Astrocyte (in vitro differentiated cells and primary cell): ENCODE measurements at places on chromosomes 1 and 21.

- DNase-seq, result no peak
Observed at GRCh38 chr1:11752359-11753088, 9.5 kb upstream of the C1orf167 start.

- DNase-seq, result peak; percentile 35
Observed at GRCh38 chr1:167821969-167822685, 91.8 kb downstream of the ADCY10 start.

DNA sequence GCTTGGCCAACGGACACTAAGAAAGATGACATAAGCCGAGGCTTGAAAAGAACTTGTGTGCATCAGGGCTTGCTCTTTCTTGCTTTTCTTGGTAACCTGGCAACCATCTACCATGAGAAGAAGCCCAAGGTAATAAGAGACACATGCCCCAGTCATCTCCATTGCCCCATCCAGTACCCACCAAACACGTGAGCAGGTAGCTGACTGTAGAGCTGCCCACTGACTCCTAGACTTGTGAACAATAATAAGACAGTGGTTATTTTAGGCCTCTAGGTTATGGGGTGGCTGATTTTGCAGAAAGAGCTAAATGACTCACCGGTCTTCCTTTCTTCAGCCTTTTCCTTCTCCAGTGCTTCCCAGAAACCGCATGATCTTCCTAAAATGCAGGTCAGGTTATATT lies 105.0 kb upstream of the JUN start:
- no peak for DNase-seq

DNA sequence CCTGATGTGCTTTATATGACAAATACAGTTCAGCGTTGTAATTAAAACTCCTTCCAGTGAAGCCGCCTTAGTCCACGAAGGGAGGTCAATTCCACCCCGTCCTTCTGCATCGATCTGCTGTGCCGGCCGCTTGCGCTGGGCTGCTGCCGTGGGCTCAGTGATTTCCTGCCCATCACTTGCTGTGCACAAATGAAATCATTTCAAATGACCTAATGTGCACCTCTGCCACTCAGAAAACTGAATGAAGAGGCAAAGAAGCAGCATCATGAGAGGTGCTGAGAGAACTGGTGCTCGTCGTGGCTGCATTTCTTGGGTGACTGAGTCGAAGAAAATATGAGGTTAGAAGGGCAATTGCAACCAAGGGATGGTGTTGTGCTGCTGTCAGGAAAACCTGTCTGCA lies 144.3 kb upstream of the SYT6 start:
- no peak for DNase-seq

DNA sequence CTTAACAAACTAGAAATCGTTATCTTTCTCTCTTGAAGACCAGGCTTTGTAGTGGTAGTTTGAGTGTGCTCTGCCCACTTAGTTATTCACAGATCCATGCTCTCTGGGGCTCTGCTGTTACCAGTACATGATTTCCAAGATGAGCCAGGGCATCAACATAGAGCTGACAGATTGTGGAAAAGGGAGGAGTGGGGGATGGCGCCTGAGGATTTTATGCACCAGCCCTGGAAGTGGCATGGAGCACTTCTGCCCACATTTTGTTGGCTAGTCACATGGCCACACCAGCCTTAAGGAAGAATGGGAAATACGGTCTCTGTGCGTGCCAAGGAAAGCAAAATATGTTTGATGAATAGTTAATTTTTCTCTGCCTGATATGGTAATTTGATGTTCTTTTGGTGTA lies 18.2 kb downstream of the TSNAX start:
- no peak for DNase-seq

- no peak for DNase-seq
Observed at GRCh38 chr1:97123717-97124431, 402.3 kb downstream of the PTBP2 start.

GRCh38 chr21:39363607-39364555 lies 15.0 kb upstream of the HMGN1 start:
- DNase-seq, result no peak

DNA sequence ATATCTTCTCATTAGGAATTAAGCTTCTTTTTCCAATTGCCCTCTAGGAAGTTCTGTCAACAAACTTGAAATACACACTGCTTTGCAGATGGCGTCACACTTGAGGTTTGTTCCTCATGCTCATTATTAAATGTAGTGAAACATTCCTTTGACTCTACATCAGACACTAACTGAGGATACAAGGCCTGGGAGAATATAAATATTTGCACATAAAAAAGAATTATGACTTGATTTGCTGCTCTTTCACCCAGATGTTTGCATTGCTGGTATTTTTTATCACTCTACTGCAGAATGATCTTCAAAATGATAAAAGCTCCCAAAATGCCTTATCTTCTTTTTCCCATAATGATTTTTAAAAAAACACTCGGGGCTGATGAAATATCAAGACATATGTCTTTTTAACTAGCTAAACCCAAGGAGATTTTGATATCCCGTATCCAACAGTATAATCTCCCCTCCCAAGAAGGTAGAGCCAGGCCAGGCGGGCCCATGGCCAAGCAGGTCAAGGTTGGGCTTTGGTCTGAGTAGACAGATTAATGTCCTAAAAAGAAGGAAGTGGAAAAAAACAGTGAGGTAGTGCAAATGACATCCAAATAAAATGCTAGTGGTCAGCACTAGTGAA lies 264.6 kb downstream of the HHIPL2 start:
- DNase-seq, result peak; percentile 38

- DNase-seq, result peak; percentile 83
Observed at GRCh38 chr1:112772781-112773180, 57.6 kb upstream of the PPM1J start.

DNA sequence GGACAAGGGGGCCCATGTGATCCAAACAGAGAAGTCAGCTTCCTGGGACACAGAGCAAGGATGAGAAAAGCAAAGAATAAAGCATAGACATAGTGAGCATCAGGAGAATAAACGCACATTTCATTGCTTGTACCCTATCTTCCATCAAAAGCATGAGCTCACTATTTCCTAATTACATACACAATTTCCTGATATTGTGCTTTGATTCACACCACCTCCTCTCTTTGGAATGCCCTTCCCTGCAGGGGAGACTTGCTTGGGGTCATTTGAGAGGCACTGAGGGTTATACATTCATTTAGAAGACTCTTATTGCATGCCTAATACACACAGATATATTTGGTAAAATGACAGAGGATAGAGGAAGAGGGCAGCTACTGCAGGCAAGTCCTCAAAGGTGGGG lies 185.4 kb downstream of the SEC16B start:
- no peak for DNase-seq

DNA sequence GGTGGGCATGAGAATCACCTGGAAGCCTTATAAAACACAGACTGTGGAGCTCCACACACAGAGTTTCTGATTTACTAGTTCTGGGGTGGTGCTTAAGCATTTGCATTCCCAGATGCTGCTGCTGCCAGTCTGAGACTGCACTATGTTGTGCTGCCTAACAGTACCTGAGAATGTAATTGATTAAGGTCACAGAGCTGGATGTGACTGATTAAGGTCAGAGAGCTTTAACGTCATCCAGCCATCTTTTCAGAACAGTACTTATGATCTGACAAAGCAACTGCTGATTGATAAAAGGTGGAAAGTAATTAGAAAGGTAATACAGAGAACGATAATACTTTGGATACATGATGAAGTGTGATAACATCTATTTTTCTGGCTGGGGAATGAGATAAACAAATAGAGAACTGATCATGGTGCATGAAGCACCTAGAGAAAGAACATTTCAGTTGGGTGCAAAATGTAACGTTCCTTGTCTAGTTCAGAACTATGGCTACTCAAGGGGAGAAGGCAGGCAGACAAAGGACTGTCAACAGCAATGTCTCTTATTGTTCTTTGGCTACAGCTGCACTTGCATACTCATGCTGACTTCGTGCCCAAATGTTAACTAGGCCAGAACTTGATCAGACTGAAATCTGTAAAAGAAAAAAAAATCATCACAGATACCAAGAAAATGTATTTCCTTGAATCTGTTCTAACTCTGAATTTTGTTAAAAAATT lies 3.7 kb upstream of the UCK2 start:
- no peak for DNase-seq

DNA sequence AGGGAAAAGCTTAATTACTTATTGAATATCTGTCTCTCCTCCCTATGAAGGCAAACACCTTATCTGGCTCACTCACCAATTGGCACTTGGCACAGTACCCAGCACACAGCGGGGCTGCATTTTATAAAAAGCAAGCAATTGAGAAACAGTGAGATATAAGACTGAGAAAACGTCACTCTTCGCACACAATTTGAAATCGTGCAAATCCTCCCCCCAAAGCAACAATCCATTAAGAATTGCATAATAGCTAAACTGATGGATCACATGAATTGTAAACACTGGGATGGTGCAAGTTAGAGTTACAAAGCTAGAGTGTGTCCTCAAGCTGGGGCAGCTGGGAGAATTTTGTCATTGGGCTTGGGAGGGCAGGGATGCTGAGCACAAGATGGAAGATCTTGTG lies 27.1 kb downstream of the PRDX6 start:
- no peak for DNase-seq

DNA sequence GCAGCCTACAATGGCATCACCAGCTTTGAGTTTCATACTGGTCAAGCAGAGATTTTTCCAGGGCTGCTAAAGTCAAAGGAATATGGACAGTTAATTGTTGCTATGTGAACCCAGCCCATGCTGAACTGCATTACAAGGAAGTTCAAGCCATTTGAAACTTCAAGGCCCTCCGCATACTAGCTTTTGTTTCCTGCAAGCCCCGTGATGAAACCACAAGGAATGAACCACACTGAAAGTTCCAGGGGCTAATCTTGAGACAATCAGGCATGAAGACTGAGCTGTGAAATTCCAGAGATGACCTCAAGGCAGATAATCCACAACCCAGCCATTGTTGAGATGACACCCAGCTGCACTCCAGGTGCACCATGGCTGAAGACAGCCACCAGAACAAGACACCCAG lies 180.8 kb downstream of the C1orf21 start:
- peak; percentile 86 for DNase-seq

DNA sequence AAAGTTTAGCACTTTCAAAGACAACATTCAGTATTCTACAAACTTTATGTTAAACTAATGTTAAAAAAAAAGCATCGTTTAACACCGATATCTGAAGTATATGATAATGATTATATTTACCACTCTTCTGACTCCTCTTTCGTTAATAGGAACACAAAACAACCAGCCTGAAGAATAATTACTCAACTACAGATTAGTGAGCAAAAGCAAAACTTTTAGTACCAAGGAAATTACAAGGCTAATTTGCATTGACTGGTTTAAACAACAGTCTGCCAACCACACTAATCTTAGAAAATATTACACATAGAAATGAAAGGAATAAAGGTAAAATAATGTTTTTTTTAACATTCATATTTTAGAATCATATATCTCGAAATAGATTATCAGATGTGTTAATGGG lies 500.7 kb downstream of the LMO4 start:
- DNase-seq, result no peak

DNA sequence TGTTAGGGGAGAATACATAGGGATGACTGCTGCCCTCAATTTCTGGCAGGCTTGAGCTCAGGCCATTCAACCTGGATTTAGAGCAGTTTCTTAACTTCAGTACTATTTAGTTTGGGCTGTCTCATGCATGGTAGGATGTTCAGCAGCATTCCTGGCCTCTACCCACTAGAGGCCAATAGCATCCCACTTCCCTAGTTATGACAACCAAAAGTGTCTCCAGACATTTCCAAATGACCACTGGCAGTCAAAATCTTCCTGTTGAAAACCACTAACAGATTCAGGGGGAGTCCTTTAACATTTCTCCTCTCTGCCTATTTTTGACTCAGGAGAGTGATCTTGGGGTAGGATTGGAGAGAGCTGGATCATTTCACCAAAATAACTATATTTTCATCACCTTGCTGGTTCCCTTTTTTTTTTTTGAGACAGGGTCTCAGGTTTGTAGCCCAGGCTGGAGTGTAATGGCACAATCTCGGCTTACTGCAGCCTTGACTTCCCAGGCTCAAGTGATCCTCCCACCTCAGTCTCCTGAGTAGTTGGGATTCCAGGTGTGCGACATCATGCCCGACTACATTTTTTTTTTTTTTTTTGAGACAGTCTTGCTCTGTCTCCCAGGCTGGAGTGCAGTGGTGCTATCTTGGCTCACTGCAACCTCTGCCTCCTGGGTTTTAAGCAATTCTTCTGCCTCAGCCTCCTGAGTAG lies 8.7 kb downstream of the GNAT2 start:
- DNase-seq, result peak; percentile 67

GRCh38 chr1:41851589-41851988 lies 67.1 kb downstream of the HIVEP3 start:
- peak; percentile 86 for DNase-seq

GRCh38 chr1:202644219-202645096 lies 65.8 kb downstream of the SYT2 start:
- no peak for DNase-seq
